Astrocyte of the cerebellum (primary cell): ENCODE measurements at places on chromosomes 1 and 21.

DNA sequence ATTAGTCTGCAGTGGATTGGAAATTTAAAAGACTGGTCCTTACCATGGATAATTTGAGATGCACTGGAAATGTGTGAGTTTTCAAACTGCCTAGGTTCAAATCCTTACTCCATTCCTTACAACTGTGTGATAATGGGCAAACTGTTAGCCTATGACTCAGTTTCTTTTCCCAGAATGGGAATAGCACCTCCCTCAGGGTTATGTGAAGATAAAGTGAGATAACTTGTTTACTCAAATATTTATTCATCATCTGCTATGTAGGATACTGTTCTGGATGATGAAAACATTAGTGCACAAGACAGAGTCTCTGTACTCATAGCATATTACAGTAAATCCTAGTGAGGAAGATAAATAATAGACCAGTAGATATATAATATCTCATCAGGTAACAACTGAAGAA, 28.6 kb downstream of the LRIG2 start:
- no peak for DNase-seq

DNA sequence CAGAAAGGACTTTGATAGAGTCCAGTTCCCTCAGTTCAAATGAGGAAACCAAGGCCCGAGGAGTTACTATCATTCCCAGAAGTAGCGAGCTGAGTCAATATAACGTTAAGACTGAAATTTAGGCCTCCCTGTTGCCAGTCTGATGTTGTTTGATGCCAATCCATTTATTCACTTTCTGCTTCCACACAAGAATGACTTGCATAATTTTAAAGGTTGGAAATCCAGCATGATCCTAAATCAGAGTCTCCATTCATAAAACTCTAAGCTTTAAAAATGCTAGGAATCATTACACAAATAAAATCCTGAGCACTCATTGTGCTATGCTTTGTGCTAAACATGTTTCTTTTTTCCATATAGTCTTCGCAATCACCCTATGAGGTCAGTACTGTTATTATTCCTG, 414.4 kb downstream of the PTBP2 start:
- DNase-seq, result no peak

DNA sequence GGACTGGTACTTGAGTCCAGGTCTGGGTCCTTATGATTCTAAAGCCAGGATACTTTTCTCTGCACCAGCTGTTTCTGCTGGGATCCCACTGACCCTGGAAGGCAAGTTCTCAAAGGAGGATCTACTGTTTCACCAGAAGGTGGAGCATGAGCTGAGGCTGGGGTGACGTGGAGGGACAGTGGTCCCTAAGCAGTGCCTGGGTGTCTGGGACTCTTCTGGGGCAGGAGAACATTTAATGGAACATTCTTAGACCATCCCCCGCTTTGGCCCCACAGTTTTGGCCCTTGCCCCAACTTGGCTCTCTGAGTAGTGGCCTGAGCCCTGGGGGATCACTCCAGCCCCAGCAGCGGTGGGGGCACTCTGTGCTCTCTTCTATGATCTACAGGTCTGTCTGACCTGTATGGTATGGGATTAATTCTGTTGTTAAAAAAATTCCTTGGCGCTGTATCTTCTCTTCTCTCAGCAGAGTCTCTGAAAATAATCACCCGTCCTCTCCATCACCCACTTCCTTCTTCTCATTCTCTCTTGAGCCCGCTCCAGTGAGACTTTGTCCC, 60.3 kb upstream of the CSF3R start:
- no peak for DNase-seq

DNA sequence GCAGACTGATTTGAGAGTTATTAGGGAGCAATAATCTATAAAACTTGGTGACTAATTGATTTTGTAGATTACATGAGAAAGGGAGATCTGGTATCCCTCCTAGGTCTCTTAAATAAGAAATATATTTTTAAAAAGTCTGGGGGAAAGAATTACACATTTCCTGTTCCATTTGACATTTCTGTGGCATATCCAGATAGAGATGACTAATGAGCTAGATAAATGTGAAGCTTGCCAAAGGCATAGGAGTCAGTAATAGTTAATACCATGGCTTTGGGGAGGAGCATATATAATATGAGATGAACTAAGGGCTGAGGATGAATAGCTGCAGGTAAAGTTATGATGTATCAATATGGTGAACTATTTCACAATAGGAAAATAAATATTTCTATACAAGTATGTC, 663.7 kb downstream of the PTPRC start:
- no peak for DNase-seq

- no peak for DNase-seq
Measured at GRCh38 chr1:60035921-60036320, 37.6 kb downstream of the C1orf87 start.

DNA sequence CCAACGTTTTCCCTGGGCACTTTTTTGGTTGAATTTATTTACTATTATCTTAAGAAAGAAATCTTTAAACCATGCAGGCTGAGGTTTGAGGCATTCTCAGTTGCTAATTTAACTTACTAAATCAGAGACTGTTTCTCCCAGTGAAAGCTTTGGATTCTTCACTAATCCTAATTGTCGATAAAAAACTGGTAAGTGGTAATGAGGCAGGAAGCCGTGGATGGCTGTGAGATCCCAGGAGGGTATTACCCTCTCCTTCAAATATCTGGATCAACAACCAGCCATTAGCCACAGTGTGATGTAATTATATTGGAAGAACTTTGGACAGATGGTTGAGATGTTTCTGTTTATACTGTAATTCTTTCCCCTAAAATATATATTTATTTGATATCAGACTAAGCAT, 485.0 kb downstream of the DISC1 start:
- DNase-seq, result no peak

DNA sequence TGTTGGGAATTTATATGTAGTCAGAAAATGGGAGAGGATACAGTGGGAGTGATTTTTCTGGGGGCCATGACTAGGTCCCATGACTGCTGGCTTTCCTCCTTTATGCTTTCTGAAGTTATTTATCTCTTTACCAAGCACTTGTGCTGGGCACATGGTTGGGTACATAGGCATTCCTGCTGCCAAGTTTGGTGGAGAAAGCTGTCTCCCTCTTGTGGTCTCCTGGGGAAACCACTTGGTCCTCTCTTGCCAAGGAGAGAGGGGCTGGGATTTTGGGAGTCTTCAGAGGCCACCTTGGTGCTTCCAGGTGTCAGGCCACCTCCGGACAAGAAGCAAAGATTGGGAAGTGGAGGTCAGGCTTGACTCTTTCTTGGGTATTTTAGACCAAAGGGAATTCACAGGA, 120.2 kb upstream of the KCNE2 start:
- no peak for DNase-seq
